AG04450 (cell line): ENCODE measurements at places on chromosomes 12 and 14.

DNA sequence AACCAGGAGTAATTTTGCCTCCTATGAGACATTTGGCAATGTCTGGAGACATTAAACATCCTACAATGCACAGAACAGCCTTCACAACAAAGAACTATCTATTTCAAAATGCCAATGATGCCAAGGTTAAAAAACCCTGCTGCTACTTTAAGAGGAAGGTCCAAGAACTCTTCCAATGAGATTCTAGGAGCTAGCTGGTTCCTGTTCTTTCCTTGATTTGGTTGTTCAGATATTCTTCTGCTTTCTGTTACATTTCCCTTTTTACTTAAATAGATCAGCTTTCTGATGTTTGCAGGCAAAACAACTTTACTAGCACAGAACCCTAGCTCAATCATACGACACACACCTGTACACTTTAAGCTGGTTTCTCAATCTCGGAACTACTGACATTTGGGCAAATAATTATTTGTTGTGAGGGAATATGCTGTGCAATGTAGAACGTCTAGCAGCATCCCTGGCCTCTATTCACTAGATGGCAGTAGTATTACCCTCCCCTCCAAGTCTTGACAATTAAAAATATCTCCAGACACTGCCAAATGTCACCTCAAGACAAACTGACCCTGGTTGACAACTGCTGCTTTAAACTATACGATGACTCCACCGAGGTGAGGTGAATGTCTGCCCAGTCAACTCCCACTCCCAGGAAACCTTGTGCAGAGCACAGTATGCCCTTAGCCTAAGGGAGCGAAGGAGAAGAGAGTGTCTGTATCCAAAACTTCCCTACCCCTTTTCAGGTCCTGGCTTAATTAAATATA is 4.4 kb downstream of the BLTP3B start:
- DNase-seq, result no peak

GRCh38 chr12:75208856-75209811 is 505 bp downstream of the KCNC2 start:
- peak; percentile 1 for DNase-seq

GRCh38 chr14:77746064-77746702 is 14.8 kb downstream of the SNW1 start:
- no peak for DNase-seq

DNA sequence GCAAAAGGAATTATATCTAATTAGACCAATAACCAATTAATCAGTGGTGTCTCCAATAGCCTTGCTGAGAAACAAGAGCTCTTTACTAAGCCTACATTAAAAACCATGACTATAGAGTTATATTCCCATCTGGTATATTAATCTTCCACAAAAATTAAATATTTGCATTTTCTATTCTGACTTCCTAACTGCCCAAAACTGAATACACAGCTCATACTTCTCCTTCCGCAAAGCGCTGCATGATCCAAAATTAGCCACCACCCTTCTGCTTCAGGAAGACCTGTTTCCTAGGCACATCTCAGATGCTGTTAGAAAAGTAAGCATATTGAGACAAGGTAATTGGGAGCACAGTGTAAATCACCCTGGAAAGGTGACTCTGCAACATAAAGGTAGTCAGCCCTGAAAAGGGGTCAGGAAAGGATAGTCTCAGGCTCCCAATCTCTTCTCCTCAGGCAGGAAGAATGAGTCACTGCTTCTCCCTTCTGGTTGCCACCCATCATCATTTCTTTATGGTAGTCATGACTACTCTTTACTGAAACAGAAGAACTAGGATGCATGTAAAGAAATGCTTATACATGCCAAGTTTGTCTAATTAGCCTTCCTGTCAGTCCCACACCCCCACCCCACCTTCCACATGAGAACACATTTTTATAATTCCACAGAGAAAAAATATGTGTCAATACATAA is 54.3 kb downstream of the PLCZ1 start:
- no peak for DNase-seq

GRCh38 chr14:104245075-104245474 is 106.7 kb downstream of the KIF26A start:
- no peak for DNase-seq

DNA sequence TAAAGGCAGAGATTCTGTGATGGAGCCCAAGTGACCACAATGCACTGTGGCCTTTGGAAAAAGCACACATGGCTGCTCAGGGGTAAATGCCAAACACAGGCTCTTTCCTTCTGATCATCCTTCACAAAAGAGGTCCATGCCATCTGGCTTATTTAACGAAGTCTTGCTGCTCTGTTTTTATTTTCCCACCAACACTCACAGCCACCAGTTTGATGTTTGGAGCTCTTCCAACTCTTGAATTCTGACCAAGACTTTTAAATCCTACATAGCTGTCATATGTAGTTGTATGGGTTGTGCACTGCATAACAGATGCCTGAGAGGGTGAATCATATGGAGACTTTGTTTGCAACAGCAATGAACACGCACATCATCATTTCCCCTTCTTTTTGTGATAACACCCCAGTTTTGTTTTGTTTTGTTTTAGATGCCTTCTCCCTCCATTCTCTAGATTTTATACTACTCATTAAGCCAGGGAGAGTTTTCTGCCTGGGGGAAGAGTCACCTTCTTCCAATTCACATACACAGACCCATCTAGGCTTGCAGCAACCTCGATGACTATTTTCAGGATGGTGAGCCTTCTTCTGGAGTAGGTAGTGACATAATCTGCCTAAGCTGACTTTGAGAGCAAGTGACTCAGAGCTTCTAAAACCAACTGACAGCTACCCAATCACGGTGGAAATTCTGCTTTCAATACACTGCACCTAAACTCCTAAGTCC is 145.2 kb upstream of the WSCD2 start:
- DNase-seq, result no peak
